Forelimb muscle (tissue), 1 donor: ENCODE measurements at places on chromosomes 3 and 15.

DNA sequence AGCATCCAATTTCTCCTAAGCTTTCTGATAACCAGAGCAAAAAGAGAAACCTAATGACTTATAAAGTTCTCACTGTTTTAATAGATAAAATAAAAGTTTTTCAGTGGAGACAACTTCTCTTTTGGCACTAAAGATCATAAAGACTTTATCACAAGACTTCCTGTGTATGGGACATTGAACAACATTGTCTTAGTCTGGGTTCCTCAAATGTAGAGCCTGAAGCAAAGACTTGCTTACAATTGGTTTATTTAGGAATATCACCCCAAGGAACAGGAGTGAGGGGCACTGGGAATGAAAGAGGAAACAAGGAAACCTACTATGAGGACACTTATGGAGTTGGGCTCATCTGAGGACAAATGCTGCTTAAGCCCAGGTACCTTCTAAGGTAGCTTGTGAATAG, 127.4 kb downstream of the B3GALNT1 start:
- DNase-seq: no peak

GRCh38 chr15:70318594-70319465, 221.1 kb upstream of the TLE3 start:
- DNase-seq: no peak

- no peak for DNase-seq
Measured at GRCh38 chr3:25472153-25472552, 44.1 kb downstream of the RARB start.

GRCh38 chr15:43093026-43093425, 12.8 kb downstream of the UBR1 start:
- no peak for DNase-seq

DNA sequence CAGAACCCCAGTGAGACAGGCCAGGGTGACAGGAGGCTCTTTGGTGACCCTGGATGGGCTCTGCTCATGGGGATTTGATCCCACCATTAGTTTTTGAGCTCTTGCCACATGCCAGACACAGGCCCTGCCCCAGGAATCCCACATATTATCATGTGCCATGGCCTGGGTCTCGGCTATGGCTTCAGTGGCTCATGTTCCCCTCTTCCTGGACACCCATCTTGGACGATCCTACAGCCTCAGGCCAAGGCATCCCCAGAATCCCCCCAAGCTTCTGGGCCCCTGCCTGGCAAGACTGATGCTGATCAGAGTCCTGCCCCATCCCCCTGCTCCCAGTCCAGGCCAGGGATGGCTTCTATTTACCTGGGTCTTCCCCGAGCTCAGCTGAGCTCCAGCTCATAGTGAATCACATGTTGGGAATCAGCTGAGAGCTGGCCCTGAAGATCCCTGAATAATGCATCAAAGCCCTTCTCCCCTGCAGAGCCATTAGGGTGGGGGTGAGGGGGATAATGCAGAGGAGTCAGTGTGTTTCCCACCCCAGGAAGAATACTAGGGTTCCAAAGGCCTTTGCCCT, 50.9 kb upstream of the CHRNB4 start:
- DNase-seq: no peak

DNA sequence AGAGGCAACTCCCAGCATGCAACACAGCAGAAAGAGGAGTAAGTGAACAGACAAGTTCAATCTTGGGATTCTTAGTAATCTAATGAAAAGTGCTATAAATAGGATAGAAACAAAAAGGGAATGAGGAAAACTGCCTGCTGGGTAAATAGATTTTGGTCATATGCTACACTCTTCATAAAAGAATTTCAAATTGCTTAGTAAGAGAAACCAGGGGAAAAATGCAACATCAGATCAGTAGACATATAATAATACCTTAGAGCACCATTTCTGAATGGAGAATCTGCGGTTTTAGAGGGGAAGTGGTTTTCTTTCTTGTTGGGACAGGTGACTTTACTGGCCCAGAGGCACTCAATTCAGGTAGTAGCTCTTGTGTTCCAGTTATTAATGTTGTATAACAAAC, 13.4 kb upstream of the TBC1D5 start:
- DNase-seq: no peak

DNA sequence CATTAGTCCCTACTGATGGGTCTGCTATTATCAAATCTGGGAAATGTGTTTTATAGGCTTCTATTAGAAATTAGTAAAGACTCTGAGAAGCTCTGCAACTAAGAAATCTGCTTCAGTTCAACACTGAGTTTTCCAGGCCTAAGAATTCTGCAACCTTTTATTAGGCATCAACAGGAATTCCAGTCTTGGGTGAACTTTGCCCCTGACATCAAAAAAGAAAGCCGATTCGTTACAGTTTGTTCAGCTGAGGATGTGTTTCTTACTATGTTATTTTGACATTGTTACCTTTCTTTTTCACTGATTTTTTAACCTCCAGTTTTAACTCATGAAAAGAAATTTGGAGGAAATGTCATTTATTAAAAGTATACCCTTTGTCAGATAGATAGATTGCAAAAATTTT, 131.5 kb upstream of the KCNH8 start:
- DNase-seq: no peak

- DNase-seq: no peak
Measured at GRCh38 chr3:19256313-19256712, 108.0 kb downstream of the KCNH8 start.

DNA sequence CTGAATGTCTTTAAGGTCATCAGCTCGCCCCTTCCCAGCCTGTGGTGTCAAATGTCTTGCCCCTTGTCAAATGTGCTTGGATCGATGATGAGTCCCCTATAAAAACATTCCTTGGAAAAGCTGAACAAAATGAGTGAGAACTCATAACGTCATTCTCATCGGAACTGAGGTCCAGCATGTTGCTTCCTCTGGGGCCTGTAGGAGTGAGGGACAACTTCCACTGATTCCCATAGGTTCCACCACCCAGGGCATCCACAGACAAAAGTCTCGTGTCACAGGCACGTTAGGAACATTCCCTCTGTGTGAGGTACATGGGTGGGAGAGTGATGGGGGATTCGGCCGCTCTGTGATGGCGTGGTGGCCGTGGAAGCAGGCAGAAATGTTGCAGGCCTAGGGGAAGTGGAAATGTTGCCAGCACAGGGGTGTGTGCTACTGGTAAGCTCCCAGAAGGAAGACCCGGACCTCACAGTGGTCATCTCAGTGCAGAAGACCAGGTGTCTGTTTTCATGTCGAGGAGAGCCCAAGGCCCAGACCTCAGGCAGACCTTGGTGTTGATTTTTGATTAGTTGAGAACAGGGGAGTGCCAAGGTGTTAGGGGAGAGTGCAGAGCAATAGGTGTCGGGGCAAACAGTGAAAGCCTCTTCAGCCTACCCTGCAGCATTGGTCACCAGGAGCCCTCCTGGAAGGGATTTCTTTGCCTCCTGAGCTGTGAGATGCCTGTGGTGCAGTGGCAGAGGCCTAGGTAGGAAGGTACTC, 96.8 kb downstream of the SNRPN start:
- DNase-seq: no peak

DNA sequence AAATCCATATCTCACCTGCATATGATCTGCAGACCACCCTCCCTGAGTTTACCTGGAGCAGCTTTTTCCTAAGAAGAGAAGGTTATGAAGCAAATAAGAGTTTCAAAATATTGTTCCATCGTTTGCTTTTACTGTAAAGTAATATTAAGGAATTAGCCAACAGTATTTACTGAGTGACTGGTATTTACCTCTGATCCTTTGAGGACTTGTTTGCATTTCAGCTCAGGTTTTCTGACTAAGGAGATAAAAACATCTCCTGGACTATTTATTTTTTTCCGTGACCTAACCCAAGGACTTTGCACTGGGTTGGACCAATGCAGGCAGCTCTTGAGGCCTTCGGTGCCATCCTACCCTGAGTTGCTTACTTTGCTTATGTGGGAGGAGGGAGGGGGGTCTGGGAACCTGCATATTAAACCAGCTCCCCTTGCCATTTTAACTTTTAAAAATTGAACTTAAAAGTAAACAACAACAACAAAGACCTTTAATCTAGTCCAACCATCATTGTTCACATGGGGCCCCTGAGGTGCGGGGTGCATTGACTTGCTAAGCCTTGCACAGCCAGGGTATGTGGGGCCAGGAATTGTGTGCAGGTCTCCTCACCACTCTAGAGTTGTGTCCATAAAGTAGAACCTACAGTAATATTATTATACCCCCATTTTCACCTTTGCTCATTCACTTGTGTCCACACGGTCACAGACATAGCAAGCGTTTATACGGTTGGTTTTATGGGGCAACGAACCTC, 39.3 kb downstream of the TRAK1 start:
- DNase-seq: no peak

- DNase-seq: no peak
Measured at GRCh38 chr3:136069933-136070332, 104.4 kb downstream of the PPP2R3A start.

DNA sequence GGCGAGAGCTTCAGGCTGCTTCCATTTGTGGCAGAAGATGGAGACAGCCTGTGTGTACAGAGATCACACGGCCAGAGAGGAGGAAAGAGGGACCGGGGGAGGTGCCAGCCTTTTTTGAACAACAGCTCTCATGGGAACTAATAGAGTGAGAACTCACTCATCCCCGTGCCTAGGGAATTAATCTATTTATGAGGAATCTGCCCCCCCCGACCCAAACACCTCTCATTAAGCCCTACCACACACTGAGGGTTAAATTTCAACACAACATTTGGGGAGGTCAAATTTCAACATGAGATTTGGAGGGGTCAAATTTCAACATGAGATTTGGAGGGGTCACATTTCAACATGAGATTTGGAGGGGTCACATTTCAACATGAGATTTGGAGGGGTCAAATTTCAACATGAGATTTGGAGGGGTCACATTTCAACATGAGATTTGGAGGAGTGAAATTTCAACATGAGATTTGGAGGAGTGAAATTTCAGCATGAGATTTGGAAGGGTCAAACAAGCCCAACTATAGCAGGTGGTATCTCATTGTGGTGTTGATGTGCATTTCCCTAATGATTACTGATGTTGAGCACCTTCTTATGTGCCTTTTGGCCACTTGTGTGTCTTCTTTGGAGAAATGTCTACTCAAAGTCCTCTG, 20.6 kb upstream of the RFTN1 start:
- no peak for DNase-seq

GRCh38 chr3:64530434-64531049, 157.3 kb downstream of the ADAMTS9 start:
- DNase-seq: peak; percentile 38

DNA sequence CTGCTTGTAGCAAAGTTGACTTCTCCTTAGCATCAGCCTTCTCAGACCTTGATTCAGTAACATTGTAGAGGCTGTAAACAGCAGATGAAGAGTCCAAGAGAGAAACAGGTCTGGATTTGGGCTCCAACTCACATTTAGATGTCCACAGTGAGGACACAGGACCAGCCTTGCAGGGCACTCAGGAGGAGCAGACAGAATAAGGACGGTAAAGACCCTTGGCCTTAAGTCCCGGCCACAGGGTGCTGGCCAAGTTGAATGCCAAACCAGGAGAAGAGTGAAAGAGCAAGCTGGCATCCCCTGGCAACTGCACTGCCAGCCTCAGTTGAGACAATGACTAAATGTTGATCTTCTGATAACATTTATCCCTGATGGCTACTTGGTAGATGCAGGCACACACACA, 136.3 kb downstream of the LRRK1 start:
- no peak for DNase-seq

DNA sequence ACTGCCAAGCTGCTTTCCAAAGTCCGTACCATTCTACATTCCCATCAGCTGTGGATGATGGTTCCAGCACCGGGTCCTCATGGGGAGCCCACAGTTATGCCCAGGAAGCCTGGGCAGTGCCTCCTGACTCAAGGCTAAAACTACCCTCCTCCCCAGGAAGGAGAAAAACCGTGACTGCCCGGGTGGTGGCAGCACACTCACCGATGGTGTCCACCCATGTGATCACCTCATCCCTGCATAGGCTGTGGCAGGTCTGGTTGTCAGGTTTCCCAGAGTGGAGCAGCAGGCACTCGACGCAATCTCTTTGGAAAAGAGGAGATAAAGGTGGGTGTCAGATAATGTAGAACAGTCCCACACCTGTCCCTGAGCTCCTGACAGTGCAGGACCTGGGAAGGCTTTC, 38.6 kb downstream of the UMPS start:
- DNase-seq: no peak

GRCh38 chr15:90035095-90035839, 34.1 kb downstream of the ZNF710 start:
- no peak for DNase-seq

- DNase-seq: no peak
Measured at GRCh38 chr3:94356581-94356980, 293.7 kb downstream of the NSUN3 start.

GRCh38 chr15:35630985-35631384, 85.0 kb upstream of the DPH6 start:
- no peak for DNase-seq

- DNase-seq: no peak
Measured at GRCh38 chr15:99238849-99239248, 10.5 kb downstream of the TTC23 start.

DNA sequence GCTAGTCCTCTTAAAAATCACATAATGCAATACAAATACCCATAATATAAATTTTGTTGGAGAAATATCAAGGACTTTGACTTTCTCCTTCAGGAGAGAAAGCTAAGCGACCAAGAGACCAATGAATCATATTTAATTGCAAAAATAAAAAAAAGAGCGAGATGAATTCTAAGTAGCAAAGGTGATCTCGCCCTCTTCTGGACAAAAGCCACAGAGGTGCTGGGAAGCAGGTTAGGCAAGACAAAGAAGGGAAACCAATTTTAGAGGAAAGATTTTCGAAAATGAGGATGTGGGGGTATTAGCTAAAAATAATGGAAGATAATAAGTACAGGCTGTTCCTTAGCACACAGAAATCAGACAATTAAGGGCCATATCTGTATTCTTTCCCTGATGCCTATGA, 111.4 kb upstream of the PLAAT1 start:
- DNase-seq: no peak

- no peak for DNase-seq
Measured at GRCh38 chr3:154121701-154122551, 736 bp downstream of the ARHGEF26 start.

GRCh38 chr3:140593766-140594165, 84.1 kb upstream of the TRIM42 start:
- no peak for DNase-seq

DNA sequence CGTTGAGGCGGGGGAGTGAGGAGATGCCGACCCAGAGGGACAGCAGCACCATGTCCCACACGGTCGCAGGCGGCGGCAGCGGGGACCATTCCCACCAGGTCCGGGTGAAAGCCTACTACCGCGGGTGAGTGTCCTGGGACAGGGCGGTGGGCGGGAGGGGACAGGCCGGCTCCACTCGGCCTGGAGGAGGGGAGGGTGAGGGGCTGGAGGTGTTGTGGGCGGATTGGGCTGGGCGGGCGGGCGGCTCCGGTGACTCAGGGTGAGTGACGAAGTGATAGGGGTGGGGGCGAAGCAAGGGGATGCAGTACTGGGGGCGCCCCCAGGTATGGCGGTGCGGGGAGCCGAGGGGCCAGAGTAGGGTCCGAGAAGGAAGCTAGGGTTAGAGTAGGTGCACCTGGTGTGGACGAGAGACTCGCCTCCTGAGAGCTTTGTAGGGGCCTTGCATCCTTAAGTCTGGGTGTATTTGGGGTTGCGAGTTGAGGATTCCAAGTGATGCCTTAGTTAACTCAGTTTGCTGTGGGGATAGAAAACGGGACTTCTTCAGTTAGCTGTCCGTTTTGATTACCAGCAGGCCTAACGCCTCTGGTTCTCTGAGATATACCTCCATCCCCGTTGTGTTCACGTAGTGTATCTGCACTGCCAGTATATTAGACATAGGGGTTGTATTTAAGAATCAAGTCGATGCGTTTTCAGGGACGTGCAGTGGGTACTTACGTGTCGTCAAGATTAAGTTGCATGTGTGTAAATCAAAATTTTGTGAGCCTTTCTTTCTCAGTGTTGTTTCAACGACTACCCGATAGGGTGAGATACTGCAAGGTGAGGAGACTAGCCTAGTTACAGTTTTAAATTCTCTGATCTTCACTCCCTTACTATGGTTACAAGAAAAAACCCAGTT, 670 bp downstream of the PRKCI start:
- no peak for DNase-seq

GRCh38 chr3:196772897-196773296, 33.2 kb downstream of the PAK2 start:
- DNase-seq: no peak
